ENCODE measurements at places on chromosomes 16 and 17. TPM values are rescaled to one million over a fixed set of nuclear protein-coding genes. Genes with fewer than 3 reads are reported as not detected.

GRCh38 chr17:4947411-4948165 is 742 bp downstream of the PFN1 start:
- DNase-seq = peak; percentile 63

- peak; percentile 69 for DNase-seq
Observed at GRCh38 chr17:77086433-77087010, 54.2 kb upstream of the SEC14L1 start.

The TBC1D3B gene
- polyA plus RNA-seq = 24.8 TPM

DNA sequence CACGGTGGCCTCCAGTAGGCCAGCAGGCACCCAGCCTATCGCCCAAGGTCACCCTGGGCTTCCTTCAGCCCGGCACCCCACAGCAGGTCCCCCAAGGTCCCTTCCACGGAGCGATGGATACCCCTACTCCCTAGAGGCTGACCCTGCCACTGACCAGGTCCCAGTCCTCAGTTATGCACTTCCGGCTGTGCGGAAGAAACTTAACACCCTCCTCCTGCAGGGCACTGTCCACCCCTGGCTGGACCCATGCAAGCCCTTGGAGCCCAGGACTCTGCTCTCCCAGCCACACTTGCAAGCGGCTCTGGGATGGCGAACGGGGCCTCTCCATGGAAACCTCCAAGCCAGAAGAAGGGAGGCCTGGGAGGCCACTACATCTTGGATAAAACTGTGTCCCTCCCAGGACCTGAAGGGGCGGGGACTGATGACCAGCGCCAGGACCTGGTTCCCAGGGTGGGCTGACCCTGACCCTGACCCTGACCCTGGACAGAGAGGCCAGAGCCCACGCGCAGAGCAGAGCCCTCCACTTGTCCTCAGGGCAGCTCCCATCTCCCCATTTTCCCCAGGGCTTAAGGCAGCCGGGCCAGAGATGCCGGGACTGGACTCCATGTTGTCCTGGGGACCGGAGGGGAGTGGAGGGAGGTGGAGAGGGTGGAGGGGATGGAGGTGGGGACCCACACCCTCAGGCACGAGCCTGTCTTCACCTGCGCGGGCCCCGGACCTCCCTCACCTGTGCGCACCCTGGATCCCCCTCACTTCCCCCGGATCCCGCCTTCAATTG is 734 bp downstream of the CEP131 start:
- DNase-seq = no peak

GRCh38 chr17:13765701-13766100 is 164.0 kb upstream of the HS3ST3A1 start:
- DNase-seq = no peak

The OVCA2 gene
- 11.7 TPM for polyA plus RNA-seq

GRCh38 chr17:18323007-18323406 is 7.9 kb downstream of the SMCR8 start:
- DNase-seq = no peak

DNA sequence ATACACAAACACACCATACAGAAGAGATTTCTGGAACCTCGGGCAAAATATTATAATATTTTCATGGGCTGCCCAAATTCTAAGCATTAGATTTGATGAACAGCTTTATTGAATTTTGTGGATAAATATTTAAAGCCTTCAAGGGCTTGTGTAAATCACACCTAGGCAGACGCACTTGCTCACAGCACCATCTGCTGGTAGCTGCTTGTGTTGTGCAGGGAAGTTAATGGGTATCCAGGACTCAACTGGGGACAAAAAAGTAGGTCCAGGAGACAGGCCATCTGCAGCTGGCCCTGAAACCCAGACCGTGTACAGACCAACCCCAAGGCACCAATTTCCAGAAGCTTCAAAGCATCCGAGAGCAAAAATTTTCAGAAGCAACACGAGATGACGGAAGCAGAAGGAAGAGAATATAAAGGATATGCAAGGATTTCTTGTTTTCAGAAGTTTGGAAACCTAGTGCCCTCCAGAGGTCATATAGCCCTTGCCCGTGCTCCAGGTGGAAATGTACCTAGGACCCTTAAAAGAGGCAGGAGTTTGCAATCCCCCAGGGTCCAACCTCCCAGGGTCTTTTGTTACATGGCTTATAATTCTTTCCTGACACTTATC is 140.0 kb downstream of the CHD9NB start:
- DNase-seq = peak; percentile 68

The PRR35 gene
- polyA plus RNA-seq = not detected

DNA sequence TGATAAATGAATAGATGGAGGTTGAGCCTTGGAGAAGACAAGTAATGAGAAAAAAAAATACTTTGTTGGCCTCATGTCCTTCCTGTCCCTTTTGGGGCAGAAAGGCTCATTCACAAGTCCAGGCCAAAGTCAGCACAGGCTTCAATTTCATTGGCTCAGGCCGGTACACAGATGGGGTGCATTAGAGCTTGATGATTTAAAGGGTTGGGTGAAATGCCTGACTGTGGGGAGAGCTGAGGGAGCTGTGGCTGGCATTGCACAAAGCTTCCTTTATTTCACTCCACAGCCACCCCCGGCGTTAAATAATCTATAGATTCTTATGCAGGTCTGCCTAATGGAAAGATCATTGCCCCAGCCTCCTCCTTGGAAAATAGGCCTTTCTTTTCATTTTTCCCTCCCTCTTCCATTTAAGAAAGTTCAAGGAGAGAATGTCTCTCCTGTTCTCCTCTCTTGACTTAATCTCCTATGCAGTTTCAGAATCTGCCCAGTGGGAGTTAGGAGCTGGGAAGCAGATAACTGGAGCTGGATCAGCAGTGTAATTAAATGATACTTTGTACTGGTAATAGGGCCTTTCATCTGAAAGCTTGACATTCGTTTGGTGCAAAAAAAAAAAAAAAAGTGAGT is 24.4 kb downstream of the YPEL2 start:
- no peak for DNase-seq

The CSF3 gene
- polyA plus RNA-seq = 0.25 TPM

The PRSS53 gene
- not detected for polyA plus RNA-seq

The MPO gene
- 49.2 TPM for polyA plus RNA-seq
